ENCODE measurements at places on chromosomes 2 and 18.

DNA sequence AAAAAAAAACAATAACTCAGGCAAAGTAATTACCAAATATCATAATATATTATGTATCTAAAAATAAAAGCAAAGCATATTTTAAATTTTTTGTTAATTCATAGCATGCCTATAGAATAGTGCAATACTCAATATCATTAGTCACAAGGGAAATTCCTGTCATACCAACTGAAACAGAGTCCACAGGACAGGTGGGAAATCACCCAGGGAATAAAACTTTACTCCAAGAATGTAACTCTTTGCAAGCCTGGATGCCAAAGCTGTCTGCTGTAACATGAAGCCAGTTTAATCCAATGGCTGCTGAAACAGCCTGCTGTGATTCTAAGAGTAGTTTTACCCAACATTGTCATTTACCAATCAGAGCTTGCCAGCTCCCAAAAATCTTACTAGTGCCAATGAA lies 40.0 kb upstream of the SULT1C3 start:
- DNase-seq = no peak

DNA sequence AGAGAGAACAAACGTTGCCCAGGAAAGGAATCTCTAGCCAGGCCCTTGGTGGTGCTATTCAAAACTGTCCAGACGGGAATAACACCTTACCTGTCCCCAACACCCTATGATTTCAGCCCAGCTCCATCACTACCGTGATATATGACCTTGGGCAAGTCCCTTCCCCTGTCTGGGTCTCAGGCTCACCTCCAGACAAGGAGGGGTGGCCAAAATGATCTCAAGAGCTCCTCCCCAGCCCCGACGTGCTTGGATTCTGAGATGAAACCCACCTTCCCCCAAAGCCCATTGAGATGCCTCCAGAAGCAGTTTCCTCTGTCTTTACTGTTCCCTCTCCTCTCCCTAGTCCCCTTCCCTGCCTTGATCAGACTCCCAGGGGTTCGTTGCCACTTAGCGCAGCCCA lies 1.5 kb downstream of the KCNK3 start:
- DNase-seq = no peak

DNA sequence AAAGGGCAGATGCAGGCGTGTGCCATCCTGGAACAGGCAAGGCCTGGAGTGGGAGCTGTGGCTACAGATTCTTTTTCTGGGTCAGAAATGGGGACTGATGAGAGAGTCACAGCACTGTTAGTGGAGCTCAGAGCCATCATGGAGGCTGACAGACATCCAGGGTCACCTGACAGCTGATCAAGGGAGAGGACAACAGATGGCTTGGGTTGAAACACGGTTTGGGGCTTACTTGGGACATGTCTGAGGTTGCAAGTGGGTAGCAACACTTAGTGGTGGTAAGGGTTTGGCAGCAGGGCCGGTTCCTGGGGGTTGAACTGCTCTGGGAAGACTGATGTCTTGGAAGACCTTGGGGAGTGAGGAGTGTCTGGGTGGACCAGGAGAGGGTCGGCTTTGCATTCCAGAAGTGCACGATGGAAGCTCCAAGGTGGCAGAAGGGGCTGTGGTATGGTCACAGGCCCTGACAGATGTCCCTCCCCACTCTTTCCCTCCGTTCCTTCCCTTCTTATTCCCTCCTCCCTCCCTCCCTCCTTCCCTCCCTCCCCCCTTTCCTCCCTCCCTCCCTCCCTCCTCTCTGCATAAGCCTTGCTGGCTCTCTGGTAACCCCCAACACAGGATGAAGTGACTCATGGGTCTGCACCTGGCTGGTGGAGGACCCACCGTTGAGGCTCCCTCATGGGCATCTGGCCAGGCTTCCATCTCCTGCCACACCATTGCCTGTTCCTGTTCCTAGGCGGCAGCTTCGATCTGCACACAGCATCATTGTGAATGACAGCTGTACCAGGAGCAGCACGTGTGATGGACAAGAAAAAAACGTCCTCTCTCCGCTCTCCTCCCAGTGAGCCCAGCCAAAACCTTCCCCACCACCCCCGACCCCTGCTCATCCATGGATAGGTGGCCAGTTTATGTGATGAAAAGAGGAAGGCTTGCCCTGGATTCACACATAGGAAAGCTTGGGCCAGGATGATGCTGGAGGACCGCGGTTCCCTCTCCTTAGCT lies 63.8 kb upstream of the RPL31 start:
- no peak for DNase-seq

GRCh38 chr2:127590386-127591190 lies 55.1 kb downstream of the MYO7B start:
- DNase-seq = no peak

- no peak for DNase-seq
Observed at GRCh38 chr2:137966043-137966442, 1.8 kb downstream of the HNMT start.

DNA sequence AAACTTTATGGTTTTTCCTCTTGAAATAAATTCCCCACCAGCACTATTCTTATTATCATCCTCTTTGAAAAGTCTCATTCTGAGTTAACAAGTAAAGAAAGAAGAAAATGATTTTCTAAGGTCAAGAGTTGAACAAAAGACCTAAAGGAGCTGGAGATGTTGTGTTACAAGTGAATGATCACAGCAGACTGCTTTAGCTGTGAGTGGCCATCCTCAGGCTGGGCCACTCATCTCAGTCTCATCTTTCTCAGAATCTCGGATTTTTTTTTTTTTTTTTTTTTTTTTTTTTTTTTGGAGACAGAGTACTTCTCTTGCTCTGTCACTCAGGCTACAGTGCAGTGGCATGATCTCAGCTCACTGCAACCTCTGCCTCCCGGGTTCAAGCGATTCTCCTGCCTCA lies 133.3 kb downstream of the CDH2 start:
- DNase-seq = no peak

GRCh38 chr18:78123144-78123909 lies 856.3 kb upstream of the SALL3 start:
- DNase-seq = no peak

DNA sequence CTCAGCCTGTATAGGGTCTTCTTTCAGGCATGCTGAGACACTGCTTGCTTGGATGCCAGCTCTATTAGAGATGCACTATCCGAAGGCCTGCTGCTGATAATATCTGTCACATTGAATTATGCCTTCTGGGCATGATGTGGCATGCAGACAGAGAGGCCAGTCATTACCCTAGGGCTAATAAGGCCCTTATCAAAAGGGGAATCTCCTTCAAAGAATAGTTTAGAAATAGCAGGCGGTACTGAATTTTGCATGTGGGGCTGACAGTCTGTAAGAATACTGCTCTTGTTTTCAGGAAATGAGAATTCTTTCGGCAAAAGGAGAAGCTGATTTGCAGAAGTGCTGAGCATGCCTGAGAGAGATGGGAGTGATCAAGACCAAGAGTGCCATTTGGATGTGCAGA lies 13.1 kb upstream of the LHCGR start:
- DNase-seq = no peak

- DNase-seq = no peak
Observed at GRCh38 chr18:62833494-62833893, 118.2 kb downstream of the PHLPP1 start.

DNA sequence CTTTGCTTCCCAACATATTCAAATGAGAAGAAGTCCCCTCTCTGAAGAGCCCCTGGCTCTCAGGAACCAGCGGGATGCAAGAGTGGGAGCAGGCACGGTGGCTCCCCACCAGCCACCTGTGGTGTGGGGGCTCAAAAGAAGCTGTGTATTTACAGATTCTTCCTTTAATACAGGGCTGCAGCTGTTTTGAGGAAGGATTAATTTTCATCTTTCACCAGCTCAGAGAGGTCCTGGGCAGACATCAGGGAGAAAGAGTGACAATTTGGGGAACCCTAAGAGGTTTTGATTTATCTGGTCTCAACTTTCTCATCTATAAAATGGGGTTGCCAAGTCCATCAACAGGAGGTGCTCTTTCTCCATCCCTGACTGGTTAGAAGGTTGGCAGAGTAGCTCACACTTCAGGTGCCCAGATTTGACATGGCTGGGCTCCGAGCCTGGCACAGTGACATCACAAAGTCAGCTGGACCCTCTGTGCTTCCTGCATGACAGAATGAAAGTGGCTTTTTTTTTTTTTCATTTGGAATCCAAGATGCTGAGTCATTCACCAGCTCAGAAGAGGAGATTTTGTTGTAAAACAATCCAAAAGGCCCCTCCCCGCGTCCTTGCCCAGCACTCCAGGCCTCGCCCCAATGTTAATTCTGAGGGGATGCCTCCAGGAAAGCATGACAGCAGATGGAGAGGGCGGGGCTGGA lies 15.5 kb upstream of the SIX2 start:
- DNase-seq = peak; percentile 75

DNA sequence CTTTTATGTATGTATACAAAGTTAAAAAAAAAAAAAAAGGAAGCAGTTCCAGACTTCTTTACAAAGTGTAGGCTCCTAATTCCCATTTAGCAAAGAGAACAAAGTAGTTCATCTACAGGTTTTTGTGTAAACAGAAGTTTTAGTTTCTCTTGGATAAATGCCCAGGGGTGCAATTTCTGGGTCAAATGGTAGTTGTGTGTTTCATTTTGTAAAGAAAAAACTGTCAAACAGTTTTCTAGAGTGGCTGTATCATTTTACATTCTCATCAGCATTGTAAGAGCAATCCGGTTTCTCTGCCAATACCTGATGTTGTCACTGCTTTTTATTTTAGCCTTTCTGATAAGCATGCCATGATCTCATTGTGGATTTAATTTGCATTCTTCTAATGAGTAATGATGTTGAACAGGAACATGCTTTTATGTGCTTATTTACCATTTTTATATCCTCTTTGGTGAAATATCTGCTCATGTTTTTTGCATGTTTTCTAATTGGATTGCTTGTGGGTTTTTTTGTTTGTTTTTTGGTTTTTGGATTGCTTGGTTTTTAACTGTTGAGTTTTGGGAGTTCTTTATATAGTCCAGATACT lies 16.6 kb upstream of the PSME4 start:
- DNase-seq = peak; percentile 90

GRCh38 chr18:72808680-72809079 lies 59.1 kb downstream of the NETO1 start:
- DNase-seq = no peak

DNA sequence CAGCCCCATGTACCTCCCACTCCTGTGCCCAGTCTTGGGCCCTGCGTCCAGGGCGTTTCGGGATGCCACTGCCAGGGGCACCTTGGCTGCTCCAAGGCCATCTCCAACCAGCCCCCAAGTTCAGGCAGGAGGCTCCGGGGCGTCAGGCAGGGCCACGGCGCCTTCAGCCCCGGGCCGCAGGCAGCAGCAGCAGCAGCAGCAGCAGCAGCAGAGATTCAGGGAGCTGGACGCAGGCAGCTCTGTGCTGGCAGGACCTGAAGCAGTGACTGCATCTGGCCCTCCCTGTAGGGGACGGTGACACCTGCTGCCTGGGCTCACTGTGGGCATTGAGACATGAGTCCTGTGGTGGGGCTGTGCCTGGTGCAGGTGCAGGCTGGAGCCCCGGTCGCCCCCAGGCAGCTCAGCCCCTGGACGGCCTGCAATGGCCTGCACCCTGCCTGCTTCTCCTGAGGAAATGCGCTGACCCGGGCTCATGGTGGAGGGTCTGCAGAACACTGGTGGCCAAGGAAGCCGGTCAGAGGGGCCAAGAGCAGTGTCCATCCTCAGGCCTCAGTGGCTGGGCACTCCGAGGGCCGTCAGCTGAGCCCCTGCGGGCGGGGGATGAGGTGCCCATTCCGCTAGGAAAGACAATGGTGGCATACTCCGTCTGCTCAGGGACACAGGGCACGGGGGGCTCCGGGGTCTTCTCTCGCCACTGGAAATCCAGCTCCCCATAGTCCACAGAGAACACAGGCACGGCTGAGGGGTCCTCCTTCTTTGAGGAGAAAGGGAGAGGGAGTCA lies 8.0 kb downstream of the PDCD1 start:
- no peak for DNase-seq

DNA sequence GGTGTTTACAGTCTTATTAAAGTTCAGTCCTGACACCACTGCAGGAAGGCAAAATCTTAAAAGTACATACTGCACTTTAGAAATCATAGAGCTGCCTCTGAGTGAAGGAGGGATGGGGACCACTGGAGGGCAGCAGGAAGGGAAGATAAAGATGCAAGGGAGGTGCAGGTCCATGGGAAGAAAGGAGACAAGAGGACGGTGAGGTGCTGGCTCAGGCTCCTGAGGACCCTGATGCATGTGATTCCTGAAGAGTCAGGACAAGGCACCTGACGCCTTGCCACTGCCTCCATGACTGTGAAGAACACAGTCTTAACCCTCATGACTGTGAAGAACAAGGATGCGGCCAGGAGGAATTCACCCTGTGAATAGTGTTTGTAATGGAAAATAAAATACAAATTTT lies 116.2 kb upstream of the NPAS2 start:
- DNase-seq = no peak

GRCh38 chr2:121796239-121796638 lies 40.8 kb downstream of the TSN start:
- DNase-seq = no peak

DNA sequence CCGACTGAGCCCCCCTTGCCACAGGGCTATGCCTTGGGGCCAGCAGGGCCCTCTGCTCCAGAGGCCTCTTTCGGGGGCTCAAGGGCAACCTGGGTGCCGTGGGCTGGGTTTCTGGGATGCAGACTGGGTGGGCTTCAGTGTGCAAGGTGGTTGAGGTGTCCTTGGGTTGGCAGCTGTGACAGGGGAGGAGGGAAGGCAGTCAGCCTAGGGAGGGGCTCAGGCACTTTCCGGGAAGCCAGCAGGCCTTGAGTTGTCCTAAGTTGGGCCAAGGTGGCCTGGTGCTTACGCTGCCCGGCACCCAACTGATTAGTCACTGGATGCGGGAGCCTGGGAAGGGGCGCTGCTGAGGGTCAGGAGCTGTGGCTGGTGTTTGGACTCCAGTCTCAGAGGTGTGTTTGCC lies 199.5 kb downstream of the TWIST2 start:
- DNase-seq = no peak

- DNase-seq = no peak
Observed at GRCh38 chr2:170968205-170969003, 39.4 kb downstream of the GORASP2 start.

DNA sequence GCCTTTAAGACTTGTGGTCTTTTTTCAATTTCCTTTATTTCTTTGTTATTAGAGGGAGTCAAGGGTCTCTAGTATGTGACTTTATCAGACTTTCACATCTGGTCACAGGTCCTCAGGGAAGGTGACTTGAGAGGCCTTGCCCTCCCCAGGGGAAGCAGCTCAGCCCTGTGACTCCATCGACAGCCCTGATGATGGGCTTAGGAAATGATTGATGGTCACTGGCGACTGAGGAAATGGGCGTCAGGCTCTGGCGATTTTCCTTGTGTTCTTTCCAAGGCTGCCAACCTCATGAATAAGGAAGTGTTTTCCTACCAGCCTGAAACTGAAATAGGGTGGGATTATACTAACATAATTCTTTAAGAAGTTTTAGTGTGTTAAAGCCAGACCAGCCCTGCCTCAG lies 21.1 kb downstream of the SERPINE2 start:
- no peak for DNase-seq

- DNase-seq = no peak
Observed at GRCh38 chr2:6653281-6653750, 212.4 kb downstream of the CMPK2 start.

DNA sequence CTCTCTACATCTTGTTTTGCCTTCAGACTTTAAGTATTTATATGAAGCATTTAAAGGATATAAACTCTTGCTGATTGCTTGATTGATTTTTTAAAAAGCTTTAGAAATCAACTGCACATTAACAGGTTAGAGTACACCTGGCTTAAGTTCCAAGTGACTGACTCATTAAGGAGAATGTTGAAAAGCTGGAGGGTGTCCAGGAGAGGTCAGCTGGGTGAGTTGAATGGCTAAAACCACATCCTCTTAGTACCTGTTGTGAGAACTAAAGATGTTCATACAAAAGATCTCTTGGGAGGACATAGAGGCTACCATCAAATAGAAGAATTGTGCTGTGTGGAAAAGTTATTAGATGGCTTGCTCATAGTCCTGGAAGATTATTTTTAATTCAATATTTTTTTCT lies 206.8 kb downstream of the TXNL1 start:
- DNase-seq = no peak

GRCh38 chr2:37622450-37623100 lies 48.9 kb downstream of the CDC42EP3 start:
- no peak for DNase-seq
